ENCODE measurements at places on chromosomes 3 and 15.

- DNase-seq = peak; percentile 98
Measured at GRCh38 chr15:98727115-98728040, 79.0 kb downstream of the IGF1R start.

DNA sequence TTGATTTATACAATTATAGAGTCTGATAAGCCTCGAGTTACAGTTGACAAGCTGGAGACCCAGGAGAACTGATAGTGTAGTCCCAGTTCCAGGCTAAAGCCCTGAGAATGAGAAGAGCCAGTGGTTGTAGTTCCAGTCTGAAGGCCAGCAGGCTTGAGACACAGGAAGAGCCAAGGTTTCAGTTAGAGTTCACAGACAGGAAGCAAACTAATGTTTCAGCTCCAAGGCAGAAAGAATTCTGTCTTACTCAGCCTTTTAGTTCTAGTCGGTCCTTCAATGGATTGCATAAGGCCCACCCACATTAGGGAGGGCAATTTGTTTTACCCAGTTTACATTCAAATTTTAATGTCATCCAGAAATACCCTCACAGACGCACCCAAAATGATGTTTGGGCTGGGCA is 102.7 kb downstream of the CDIN1 start:
- peak; percentile 57 for DNase-seq

DNA sequence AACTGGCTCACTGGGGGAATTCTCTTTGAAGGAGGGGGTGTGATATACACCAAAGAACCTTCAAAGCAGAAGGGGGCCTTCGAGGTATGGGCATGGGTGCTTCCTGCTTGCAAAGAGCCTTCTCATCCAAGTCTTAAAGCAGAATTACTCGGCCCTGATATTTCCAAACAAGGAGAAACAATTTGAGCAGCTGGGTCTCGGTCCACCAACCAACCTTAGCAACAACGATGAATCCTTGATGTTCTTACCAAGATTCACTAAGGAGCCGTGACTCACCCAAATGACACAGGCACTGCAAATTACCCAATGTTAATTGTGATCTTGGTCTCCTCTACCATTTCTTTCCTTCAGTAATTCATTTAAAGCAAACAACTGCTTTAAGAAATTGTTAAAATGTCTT is 7.7 kb downstream of the HOMER2 start:
- DNase-seq = no peak

DNA sequence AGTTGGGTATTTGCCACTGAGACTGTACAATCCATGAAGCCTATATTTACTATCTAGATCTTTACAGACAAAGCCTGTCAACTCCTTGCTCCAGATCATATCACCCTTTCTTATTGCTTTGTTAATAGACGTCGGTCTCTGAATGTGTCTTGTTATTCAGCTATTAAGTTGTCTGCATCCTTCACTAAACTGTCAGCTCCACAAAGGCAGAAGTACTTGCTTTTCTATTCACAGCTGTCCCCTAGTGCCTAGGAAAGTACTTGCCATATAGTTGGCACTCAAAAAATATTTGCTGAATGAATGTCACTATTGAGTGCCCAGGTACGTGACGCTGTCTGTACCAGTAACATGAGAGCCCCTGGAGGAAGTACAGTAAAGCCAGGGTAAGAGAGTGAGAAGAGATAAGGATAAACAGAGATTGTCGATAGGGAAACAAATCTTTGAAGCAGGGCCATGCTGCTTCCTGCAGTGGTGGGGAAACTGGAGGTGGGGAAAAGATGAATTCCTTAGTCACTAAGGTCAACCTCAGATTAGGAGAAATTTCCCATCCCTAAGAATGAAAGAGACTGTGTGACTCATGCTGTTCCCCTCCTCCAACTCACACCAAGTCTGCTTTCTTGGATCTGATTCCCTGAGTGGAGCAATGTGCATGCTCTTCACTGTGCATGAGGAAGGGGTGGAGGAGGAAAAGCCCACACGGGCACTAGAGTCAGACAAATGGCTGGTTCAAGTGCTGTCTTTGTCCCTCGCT is 36.3 kb downstream of the PRICKLE2 start:
- DNase-seq = peak; percentile 53

DNA sequence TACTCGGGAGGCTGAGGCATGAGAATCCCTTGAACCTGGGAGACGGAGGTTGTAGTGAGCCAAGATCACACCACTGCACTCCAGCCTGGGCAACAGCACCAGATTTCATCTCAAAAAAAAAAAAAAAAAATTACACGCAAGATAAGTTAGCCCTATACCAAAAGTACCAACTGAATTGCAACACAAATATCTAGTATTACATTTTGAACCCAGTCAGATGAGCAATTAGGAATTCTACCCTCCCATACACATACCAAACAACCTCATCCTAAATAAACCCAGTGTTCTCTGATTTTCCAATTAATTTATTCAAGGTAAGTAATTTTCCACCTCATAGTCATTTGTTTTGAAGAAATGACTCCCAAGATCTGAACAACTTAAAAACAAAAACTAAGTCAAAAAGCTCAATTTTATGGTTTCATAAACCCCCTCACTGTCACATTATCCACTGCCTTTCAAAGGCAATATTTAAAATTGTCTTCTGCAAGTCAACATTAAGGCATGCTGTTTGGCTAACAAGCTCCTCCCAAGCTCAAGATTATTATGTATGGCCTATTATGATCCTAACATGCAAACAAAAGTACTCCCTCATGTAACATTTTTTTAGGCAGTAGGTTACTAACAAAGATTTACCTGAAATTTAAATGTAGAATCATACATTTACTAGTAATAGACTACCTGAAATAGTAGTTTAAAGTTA is 4.5 kb downstream of the RAF1 start:
- DNase-seq = no peak

DNA sequence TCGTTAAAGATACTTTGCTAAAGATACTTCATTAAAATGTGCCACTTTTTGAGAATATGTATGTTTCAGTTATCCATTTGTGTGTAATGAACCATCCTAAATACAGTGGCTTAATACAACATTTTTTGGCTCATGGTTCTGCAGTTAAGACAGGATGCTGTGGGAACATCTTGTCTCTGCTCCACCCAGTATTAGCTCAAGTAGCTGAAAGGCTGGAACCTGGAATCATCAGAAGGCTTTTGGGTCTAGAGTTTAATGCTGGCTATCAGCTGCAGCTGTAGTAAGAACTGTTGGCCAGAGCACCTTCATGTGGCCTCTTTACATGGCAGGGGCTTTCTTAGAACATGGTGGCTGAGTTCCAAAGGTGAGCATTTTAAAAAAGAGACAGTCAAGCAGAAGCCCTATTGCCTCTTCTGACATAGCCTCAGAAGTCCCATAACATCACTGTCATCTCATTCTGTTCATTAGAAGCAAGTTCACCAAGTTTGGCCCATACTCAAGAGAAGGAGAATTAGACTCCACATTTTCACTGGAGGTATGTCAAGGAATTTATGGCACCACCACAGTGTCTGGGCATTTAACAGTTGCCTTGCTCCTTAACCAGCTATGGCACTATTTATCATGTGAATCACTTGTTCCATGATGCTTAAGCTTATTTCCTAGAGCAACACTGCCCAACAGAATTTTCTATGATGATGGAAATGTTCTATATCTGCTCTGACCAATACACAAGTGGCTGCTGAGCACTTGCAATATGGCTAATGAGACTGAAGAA is 70.4 kb upstream of the PDZRN3 start:
- no peak for DNase-seq

DNA sequence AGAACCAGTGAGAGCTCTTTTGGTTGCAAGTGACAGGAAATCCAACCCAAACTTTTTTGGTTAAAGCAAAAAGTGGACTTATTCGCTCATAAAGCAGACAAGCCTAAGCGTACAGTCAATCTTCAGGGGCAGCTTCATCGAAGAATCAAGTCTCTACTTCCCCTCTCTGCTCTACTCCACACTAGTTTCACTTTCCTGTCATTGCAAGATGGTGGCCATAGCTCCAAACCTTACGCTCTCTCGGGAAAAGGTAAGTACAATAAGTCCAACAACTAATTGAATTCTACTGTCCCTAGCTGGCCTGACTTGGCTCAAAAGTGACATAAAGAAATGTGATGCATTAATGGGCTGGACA is 24.9 kb upstream of the ZNF710 start:
- DNase-seq = no peak

DNA sequence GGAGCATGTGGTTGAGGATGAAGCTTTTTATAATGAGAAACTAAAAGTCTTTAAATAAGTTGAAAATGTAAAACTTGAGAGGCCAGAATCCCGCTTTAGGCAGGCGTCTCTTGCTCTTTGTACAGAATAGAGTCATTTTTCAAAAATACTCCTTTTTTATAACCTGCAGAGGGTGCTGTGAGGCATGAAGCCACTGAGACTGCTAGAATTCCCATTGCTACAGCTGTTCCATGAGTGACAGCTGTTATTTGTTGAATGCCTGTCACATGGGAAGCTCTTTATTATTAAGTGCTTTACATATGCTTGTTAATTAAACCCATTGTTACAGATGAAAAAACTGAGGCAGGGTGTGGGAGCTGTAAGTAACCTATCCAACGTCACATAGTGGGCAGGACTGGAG is 18.5 kb downstream of the MINAR1 start:
- no peak for DNase-seq

GRCh38 chr3:52240886-52241370 is 2.0 kb upstream of the TWF2 start:
- DNase-seq = no peak

DNA sequence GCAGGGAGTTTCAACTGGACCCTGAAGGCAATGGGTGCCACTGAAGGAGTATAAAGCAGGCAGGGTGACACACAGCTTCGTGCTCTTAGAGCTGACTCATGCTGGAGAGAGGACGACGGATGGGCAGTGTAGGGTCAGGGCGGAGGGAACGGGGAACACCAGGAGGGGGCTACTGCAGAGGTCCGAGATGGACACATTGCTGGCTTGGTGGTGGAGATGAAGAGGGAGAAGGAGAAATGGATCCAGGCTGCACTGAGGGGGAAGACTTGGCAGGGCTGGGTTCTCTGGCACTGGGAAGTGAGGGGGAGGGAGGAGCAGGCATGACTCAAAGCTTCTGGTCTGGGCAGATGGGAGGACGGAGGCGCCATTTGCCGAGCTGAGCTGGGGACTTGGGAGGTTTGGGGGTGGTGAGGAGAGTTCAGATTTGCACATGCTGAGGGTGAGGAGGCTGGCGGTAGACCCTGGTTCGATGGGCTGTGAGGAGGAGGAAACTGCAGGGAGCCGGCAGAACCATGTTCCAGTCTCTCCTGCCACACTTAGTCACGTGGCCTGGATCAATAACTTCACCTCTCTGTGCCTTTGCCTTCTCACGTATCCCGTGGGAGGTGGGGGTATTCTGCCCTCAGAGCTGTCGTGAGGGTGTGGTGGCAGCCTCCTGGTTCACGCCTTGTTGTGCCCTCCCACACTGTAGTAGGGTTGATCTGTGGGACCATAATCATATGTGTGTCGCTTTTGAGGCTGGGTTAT is 4.6 kb upstream of the KCTD6 start:
- DNase-seq = no peak

GRCh38 chr15:60374628-60375081 is 23.1 kb downstream of the ANXA2 start:
- DNase-seq = peak; percentile 95

GRCh38 chr3:72174890-72175289 is 389.9 kb upstream of the PROK2 start:
- DNase-seq = no peak

DNA sequence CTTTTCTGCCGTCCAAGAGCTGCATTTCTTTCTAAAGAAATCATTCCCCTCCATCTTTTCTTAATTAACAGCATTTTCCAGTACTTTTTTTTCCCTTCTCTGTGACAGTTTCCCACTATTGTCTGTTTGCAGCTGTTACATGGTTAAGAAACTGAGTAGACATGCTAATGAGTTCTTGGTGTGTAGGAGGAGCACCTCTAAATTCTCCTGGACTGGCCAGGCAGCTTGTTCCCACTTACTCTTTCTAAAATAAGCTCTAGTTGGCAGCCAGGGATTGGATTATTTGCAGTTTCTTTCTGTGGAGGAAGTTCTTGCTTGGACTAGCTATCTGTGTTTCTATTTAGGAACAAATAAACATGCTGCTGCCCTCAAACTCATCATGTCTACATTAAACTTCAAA is 235.1 kb upstream of the GAP43 start:
- DNase-seq = no peak

DNA sequence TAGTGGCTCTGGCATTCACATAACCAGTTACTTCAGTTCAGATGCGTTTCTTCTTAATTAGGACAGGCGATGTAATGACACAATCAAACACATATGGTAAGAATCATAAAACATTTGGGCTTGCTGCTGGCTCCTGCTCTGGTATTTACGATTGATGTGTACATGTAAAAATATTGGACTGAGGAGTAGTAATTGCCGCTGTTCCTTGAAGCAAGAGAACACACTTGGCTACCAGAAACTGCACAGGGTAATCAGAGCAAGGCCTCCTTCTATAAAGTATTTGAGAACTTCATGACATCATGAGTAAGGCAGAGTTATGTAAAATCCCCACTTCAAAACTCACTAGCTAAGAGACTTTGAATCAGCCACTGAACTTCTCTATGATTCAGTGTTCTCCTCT is 158.1 kb downstream of the SSR3 start:
- no peak for DNase-seq

- no peak for DNase-seq
Measured at GRCh38 chr3:145898487-145898886, 262.5 kb downstream of the PLOD2 start.
